Stimulated activated CD8-positive, alpha-beta memory T cell treated with anti-CD3 and anti-CD28 coated beads, Interleukin-4, amount 100 ng/mL, for 1 hour (primary cell): ENCODE measurements at places on chromosomes 4 and X.

GRCh38 chrX:17459008-17459611 lies 84.1 kb downstream of the NHS start:
- DNase-seq, result no peak

DNA sequence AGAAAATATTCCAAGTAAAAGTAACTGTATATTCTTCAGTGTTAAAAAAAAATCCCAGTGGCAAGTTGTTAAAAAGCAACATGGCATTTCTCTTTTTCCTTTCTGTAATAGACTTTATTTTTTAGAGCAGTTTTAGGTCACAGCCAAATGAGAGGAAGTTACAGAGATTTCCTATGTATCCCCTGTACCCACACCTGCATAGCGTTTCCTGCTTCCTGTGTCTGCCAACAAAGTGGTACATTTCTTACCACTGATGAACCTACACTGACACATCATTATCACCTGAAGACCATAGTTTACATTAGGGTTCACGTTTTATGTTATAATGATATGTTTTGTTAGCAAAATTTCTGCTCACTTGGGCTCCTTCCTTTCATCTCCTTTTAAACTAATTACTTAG lies 124.7 kb downstream of the GPAT3 start:
- no peak for DNase-seq

DNA sequence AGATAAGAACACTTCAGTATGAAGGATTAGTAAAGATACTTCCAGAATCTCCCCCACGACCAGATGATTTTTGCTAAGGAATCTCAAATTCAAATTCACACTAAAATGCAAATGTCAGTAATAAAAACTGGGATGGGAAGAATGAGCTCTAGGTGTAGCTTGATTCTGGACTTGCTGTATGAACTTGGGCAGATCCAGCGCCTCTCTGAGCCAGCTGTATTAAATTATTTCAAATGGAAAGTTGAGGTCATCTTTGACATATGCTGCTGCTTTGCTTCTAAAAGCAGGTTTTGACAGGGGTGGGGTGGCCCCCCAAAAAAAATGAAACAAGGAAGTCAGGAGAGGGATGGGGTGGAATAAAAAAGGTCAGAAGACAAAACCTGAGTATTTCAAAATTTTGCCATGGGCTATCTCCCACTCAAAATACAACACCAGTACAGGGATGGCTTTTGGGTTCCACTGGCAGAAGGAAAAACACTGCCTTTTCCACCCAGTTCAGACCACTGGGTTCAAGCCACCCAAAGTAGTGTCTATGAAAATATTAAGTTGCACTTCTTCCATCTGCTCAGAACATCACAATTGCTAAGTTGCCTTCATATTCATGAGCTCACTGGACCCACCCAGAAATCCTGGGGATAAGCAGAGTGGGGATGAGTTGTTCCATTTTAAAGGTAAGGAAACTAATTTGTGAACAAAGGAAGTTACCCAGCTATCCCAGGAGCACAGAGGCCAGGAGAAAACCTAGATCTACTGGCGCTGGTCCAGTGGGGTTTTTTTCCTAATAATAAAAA lies 47.7 kb downstream of the ARHGEF9 start:
- DNase-seq, result no peak

- DNase-seq, result no peak
Measured at GRCh38 chrX:55451141-55451540, 786 bp upstream of the MAGEH1 start.

DNA sequence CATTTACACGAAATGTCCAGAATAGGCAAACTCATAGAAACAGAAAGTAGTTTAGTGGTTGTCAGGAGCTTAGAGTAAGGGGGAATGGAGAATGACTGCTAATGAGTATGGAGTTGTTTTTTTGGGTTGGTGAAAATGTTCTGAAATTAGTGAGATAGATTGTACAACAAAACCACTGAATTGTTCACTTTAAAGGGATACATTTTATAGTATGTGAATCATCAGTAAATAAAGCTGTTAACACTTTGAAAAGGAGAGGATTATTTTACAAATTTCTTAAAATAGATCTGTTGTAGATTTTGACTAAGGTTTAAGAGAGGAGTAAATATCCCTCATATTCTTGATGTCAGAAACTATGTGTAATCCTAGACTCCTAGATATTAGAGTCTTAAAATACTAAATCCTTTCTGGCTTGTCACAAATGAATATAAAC lies 82.7 kb downstream of the RAPGEF2 start:
- no peak for DNase-seq

DNA sequence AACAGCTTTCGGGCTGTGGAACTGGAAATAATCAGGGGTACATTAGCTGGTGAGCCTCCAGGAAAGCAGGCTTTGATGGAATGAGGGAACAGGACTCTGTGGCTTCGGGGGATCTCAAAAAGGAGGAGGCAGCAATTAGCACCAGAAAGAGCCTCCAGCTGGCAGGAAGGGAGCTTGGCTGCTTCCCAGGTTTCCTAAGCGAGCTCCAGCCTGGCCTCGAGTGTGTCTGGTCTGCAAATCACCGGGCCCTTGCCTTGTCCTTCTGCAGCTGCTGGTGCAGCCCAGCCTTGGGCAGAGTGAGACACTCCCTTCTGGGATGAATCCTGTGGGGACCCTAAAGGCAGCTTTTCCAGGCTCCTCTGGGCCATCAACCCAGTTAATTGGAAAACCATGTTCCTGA lies 10.7 kb upstream of the PDHA1 start:
- no peak for DNase-seq

GRCh38 chr4:93635943-93636342 lies 192.6 kb upstream of the ATOH1 start:
- DNase-seq, result no peak

- DNase-seq, result no peak
Measured at GRCh38 chrX:72609313-72609712, 36.7 kb upstream of the HDAC8 start.

- no peak for DNase-seq
Measured at GRCh38 chr4:29805245-29805644, 914.9 kb upstream of the PCDH7 start.

- no peak for DNase-seq
Measured at GRCh38 chr4:26685250-26685649, 101.4 kb downstream of the TBC1D19 start.

DNA sequence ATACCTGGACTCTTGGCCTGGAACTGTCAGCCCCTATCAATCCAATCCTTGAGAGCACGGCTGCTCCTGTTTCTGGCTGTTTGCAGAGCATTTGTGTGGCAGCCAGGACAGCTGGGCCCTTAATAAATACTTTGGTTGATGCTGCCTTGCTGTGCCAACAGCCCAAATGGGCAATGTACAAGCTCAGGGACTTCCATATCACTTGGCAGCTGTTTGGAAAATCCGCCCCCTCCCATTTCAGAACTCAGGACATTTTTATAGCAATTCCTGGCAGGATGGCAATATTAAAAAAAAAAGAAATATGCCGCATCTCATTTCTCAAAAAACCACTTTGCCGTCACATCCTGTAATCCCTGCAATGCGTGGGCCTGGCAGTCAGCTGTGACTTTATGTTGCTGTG lies 218.9 kb downstream of the HS3ST1 start:
- no peak for DNase-seq

DNA sequence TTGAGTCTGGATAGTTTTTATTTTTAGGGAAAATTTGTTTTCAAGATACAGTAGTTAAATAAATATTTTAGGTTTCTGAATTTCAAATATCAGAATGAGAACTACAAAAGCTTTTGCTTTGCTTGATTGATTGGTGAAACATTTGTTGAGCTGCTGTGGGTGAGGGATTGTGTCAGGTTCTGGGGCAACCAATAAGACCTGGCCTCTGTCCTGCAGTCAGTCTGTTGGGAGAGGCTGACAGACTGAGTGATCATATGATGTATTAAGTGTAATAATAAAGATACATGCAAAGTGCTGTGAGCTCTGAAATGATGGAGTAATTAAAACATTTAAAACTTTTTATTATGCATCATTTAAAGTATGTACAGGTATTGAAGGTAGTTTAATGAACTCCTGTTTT lies 9.6 kb downstream of the KDM6A start:
- DNase-seq, result no peak

GRCh38 chr4:8542776-8543525 lies 37.2 kb upstream of the GPR78 start:
- no peak for DNase-seq

- DNase-seq, result no peak
Measured at GRCh38 chr4:132642016-132642817, 506.9 kb upstream of the PCDH10 start.

GRCh38 chrX:33385546-33385945 lies 174.2 kb upstream of the DMD start:
- no peak for DNase-seq

DNA sequence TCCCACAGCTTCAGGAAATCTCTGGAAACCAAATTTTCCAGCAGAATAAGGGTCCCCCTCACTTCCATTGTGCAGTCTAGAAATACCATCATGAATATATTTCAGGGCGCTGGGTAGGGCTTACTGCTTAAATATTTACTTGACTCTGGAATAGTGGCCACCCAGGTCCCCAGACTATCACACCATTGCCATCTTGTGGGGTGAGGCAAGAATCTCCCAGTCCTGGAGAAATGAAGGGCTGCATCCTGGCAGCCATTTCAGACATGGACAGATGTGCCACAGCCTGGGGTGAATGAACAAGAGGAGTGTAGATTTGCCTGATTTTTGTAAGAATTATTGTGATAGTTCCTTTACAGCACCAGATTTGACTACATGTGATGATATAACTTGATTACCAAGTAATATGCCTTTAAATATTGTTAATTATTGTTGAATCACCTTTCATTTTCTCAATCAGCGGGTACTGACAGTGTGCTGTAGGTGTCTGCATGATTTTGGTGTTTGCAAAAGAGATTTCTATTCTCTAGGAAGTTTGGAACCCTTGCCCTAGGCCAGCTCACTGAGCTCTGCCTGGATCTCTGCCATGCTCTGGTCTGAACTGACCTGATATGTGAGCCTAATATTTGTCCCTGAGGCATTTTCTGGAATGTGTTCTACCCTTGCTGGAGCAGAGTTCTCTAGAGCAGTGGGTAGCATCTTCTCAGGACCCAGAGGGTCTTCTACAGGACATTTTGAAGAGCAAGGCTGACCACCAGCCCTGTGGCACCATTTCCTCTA lies 183.4 kb downstream of the KIT start:
- DNase-seq, result no peak

DNA sequence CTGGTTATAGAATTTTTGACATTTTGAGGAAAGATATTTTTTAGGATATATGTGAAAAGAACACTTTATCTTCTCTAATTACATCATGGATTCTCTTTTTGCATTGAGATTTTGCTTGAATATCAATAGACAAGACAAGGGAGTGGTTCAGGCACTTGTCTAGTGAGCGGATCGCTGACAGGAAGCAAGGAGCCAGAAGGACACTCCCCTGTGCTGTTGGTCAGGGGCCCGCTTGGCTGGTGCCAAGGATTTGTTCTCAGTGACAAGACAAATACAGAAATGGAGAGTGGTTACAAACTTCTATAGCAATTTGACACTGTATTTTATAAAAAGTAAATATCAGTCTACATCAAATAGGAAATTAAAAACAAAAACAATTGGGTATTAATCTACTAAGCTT lies 60.0 kb downstream of the SLC9B1 start:
- no peak for DNase-seq

DNA sequence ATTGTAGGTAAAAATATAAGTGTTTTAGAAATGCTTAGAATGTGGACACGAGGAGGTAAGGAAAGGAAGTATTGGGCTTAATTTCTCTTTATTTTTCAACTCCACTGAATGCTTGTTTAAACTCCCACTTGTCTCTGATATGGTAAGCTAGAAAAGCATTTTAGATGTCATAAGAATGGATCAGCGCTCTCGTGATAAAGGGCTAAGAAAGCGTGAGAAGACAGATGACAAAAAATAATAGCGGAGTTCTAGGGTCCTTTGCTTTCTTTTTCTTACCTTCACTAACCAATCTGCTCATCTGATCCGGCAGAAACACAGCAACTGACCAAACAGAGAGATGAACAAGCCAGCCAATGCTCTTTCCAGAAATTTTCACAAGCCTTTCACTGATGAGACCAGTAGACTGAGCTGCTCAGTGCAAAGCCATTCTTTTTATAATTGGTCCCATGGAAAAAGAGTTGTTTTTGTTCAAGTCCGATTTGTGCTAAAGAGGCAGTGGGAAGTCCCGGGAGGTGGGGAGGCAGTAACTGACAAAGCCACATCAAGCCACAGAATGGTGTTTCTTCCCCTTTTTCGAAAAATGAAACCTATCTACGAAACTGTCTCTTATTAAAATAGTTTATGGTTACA lies at the start of gene TASL:
Gene TASL (minus strand): TSS at position 405 of the 630 bp plus-strand sequence. CDS start 17,411 bp downstream, outside the sequence.
- no peak for DNase-seq

DNA sequence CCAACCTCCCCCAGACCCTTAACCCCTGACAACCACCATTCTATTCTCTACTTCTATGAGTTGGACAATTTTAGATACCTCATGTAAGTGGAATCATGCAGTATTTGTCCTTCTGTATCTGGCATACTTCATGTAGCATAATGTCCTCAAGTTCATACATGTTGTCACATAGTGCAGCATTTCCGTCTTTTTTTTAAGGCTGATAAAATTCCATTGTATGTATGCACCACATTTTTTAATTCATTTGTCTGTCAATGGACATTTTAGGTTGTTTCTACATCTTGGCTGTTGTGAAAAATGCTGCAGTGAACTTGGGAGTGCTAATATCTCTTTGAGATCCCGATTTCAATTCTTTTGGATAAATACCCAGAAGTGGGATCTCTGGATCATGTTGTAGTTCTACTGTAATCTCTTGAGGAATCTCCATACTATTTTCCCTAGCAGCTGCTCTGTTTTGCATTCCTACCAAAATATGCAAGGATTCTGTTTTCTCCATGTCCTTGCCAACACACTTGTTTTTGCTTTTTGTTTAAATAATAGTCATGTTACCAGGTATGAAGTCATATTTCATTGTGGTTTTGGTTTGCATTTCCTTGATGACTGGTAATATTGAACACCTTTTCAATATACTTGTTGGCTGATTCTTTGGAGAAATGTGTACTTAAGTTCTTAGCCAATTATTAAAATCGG lies 48.8 kb upstream of the ADAD1 start:
- no peak for DNase-seq

DNA sequence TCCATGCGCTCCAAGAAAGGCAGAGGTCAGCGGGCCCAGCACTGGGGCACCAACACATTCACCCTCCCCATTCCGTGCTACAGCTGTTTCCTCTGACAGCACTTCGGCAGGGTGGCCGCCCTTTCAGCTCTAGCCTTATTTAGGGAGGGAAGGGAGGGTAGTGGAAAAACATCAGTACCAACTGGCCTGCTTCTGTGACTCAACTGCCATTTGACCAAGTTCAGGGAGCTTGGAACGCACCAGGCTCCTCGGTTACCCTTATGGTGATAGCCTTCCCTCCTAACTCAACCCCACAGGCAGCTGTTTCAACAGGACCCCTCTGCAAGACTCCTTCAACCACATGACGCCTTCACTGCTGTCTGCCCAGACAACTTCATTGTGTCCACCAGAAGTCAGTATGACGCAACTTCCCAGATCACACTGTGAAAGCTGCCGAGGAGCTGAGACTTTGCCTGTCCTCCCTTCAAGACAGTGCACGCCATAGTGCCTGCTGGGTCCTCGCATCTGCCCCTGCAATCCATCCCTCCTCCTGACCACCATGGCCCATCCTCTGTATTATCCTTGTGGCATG lies 132.2 kb downstream of the AFAP1 start:
- no peak for DNase-seq

GRCh38 chr4:10200869-10201268 lies 84.3 kb upstream of the WDR1 start:
- no peak for DNase-seq

- DNase-seq, result no peak
Measured at GRCh38 chr4:144318797-144319196, 178.3 kb upstream of the GYPA start.
